Activated naive CD8-positive, alpha-beta T cell treated with anti-CD3 and anti-CD28 coated beads for 36 hours (primary cell): ENCODE measurements at places on chromosomes 1 and 21.

- DNase-seq = no peak
Measured at GRCh38 chr1:155882766-155883165, 23.4 kb downstream of the SYT11 start.

DNA sequence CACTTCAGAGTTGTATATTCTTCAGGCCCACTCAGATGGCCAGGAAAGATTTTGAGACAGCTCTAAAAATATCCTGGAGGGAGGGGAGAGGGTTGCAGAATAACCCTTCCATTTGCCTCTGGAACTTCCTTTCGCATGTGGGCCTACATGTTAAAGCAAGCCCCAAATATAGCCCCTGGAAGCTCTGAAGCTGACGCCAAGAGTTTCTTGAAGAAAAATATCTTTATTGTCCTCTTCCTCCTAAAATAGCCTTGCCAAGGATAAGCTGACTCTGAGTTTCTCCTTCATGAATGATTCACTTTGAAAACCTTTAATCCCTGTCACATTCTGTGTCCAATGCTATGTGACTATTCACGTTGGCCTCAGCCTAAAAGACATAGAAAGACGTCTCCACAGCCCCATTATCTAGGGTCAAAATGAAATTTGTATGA lies 6.4 kb downstream of the C1orf116 start:
- no peak for DNase-seq

GRCh38 chr1:6261615-6261995 lies 707 bp upstream of the GPR153 start:
- DNase-seq = no peak

DNA sequence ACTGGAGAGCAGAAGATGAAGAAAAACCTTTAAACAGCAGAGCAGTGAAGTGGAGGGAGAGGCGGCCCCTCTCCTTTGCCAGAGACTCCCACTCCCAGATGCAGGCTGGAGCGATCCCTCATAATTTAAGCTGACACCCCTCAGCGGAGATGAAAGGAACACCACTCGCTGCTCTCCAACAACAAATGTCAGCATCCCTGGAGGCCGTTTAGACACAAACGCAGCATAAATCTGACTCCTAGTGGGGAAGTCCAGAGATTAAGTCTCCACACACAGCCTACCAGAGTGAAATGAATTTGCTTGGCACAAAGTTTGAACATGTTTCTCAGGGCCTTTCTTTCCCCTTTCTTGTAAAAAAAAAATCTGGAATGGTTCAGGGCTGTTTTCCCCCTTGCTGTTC lies 137.8 kb downstream of the LMX1A start:
- no peak for DNase-seq

- DNase-seq = no peak
Measured at GRCh38 chr1:41175546-41175945, 66.6 kb downstream of the SCMH1 start.
